Epithelial cell of esophagus (primary cell): ENCODE measurements at places on chromosomes 2 and 18.

- DNase-seq = no peak
These were observed 230.0 kb upstream of the PARD3B start for GRCh38 chr2:204315236-204315662.

- peak; percentile 64 for DNase-seq
These were observed 53.4 kb downstream of the THADA start for GRCh38 chr2:43542285-43542933.

DNA sequence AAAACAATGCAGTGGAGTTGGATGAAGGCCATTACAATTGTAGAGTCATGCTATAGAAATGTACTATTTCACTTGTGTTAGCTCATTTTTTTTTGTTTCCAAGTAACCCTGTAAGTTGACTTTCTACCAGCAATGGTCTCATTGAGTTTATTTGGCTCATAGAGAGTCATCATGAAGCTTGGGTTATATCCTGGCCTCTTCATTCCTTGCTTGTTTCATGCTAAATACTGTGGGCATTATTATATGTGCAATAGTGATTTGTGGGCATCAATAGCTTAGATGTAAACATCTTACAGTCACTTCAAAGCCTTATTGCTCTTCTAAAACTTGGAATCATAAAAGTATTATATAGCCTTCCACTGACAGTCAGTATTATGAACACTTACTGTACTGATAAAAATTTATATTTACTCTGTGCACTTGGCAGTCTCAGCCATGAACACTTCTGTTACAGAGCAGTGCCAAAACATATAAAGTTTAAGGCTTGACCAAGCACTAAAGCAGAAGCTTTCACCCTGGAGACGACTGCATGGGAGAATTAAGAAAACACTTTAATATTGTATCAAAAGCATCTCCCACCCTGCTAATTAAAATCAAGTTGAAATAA is 751.2 kb downstream of the SATB2 start:
- no peak for DNase-seq

DNA sequence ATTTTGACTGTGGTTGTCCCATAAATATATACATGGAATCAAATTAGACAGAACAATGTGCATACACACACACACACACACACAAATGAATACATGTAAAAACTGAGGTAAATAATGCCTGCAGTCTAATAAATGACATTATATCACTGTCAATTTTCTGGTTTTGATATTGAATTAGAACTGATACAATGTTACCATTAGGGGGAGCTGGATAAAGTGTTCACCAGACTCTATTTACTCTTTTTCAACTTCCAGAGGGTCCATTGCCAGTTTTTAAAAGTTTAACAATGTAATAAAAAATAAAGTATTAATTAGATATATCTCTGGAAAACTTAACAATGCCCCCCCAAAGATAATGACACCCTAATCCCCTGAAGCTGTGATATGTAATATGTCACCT is 1666.8 kb upstream of the TMEFF2 start:
- DNase-seq = no peak

GRCh38 chr18:55243255-55243654 is 284.0 kb upstream of the CCDC68 start:
- DNase-seq = no peak

DNA sequence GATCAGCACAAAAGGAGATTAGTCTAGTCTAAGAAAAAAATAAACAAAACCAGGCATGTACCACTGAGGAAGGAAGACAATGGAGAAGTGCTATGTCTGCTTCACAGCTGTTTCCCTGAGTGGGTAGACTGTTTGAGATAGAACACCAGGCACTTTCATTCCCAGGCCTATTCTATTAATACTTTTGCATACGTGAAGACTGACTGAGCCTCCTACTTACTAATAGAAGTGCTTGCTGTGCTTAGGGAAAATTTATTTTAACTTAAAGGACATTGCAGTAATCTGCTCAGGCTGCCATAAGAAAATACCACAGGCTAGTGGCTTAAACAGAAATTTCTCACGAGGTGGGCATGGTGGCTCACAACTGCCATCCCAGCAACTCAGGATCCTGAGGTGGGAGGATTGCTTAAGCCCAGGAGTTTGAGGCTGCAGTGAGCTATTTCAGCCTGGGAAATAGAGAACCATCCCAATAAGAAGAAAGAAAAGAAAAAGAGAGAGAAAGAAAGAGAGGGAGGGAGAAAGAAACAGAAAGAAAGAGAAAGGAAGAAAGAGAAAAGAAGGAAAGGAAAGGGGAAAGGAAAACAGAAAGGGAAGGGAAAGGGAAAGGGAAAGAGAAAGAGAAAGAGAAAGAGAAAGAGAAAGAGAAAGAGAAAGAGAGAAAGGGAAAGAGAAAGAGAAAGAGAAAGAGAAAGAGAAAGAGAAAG is 33.0 kb downstream of the CMPK2 start:
- no peak for DNase-seq

DNA sequence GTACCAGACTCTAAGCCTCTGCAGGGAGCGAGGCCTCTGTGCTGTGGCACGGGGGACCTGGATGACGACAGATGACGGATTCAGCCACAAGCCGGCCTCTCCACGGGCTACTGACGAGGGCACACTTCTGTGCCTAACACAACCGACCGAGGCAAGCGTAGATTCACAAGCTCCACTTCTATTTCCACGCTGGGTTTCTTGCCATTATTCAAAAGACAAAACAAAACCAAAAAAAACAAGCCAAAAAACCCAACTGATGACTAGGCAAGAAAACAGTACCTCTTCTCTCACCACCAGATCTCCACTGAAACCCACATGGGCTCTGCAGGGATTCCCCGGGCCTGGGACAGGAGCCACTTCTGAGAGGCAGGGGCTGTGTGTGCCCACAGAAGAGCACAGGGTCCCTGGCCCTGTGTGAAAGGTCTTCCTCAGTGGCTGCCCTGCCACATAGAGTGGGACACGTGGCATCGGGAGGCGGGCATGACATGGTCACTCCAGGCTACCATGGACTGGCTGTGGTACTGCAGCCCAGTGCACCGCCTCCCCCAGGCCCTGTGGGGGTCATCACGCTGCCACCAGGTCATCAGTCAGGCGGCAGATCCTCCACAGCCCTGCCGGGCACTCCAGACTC is 254.7 kb downstream of the HDAC4 start:
- no peak for DNase-seq

DNA sequence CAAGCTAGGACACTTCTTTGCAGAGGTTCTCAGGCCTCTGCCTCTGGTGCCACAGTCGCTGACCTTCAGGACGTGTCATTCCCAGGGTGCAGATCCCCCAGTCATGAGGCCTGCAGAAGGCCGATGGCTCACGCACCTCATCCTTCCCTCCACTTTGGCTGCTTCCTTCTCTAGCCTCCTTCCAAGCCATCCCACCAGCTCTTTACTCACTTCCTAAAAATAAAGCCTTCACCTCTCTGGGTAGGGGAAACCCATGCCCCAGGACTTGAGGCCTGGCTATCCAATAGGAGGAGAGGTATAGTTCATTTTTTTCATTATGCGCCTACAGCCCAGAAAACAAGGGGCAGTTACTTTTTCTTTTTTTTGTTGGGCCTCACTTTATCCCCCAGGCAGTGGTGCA is 91.4 kb downstream of the B3GNT2 start:
- DNase-seq = no peak
